ENCODE measurements at places on chromosomes 5 and 9.

DNA sequence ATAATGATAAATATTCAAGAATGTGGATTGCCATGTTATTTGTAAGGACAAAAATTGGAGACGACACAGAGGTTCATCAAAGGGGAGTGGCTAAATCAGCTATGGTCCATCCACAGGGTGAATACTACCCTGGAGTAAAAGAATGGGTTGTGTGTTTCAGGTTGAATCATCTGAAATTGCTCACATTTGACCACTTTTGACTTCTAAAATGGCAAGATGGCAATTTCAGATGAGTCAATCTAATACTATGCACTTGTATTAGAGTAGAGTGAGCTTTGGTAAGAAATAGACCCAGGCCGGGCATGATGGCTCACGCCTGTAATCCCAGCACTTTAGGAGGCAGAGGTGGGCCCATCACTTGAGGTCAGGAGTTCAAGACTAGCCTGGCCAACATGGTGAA, 131.8 kb downstream of the GAPVD1 start:
- H3K36me3 ChIP-seq = no peaks in the 10 kb centered on the region
- H3K27me3 ChIP-seq = peaks cover 3% of the 10 kb centered on the region
- no peak for DNase-seq
- no peaks in the 10 kb centered on the region for H3K4me1 ChIP-seq

GRCh38 chr5:57601996-57602395, 119.4 kb upstream of the ACTBL2 start:
- H3K4me3 ChIP-seq = no peak overlapping the region
- no peak for DNase-seq
- H3K27me3 ChIP-seq = no peaks in the 10 kb centered on the region
- no peaks in the 10 kb centered on the region for H3K4me1 ChIP-seq

DNA sequence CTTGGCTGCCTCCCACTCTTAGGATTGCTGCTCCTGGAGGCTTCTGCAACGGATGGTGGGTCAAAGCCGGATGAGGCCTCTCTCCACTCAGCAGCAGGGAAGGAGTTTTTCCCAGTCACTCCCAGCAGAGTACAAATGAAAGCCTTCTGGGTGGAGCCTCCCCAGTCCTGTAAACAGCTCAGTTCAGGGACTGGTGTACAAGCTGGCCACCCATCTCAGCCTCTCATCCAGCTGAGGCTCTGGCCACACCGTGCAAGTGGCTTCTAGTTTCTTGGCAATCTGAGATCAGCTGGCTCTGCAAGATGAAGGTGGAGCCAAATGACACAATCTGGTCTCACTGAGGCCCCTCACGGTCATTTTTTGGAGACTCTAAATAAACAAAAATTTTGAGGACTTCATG, 10.0 kb downstream of the GPX3 start:
- peaks cover 9% of the 10 kb centered on the region for H3K27me3 ChIP-seq
- no peak overlapping the region for H3K4me3 ChIP-seq
- H3K4me1 ChIP-seq = no peaks in the 10 kb centered on the region
- no peak for DNase-seq

DNA sequence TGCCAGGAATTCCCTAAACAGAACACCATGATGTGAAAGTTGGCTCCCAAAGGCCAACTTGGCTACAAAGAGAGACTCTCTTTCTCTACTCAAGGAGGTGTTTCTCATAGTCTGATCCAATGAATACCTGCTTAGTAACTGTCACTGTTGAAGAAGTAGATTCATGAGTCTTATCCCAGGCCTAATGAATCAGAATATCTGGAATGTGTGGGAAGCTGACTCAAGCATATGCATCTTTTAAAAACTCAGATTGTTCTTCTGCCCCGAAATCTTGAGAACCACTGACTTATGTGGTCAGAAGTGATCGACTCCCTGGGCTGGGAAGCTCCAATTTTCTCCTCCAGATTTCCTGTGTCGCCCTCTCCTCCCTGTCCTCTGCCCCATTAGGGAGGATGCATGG, 345.6 kb downstream of the PLK2 start:
- peaks cover 42% of the 10 kb centered on the region for H3K4me1 ChIP-seq
- DNase-seq = no peak
- no peak overlapping the region for H3K27ac ChIP-seq
- H3K36me3 ChIP-seq = no peaks in the 10 kb centered on the region
- H3K27me3 ChIP-seq = peaks cover 2% of the 10 kb centered on the region

- peaks cover 20% of the 10 kb centered on the region for H3K36me3 ChIP-seq
- H3K4me3 ChIP-seq = no peak overlapping the region
- peaks cover 5% of the 10 kb centered on the region for H3K4me1 ChIP-seq
- no peak for DNase-seq
These were observed 7.0 kb downstream of the C9orf85 start for GRCh38 chr9:71918419-71918818.

DNA sequence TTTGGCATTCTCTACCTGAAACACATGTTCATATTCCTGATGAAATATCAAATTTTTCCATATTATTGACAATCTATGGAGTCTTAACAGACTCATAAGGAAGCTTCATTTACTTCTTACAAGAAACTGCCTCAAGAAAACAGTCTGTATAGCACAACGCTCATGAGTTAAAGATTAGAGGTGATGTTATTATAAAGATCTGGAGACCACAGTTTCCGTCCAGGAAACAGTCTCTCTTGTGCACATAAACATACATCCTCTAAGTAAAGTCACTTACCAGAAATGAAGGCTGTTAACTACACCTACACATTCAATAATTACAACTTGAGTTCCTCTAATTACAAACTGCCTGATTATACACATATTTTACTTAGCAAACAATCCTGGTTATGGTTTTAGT, 86.9 kb downstream of the RAPGEF6 start:
- no peak overlapping the region for H3K4me3 ChIP-seq
- DNase-seq = no peak
- H3K27ac ChIP-seq = no peak overlapping the region

GRCh38 chr9:126088336-126088735, 238.3 kb upstream of the MVB12B start:
- no peaks in the 10 kb centered on the region for H3K36me3 ChIP-seq
- peaks cover 5% of the 10 kb centered on the region for H3K27me3 ChIP-seq
- H3K27ac ChIP-seq = no peak overlapping the region
- no peak overlapping the region for H3K4me3 ChIP-seq

DNA sequence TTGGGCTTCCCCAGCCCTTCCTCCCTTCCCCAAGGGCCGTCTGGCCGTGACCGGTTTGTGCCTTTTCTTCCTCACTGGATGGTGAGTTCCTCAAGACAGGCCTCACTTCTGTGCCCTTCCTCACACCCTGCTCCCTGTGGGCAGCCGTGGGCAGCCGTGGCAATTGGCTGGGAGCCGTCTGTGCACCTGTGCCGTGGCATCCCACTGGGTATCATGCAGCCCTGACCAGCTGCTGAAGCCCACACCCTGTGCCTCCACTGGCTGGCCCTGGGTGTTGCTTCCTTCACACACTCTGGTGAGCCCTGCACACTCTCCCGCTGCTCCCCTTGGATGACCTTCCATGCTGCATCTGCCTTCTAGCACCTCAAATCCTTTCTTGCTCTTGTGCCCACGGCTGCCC, 100.2 kb downstream of the COL5A1 start:
- H3K27ac ChIP-seq = no peak overlapping the region
- no peaks in the 10 kb centered on the region for H3K4me1 ChIP-seq
- no peak overlapping the region for H3K4me3 ChIP-seq
- DNase-seq = no peak

DNA sequence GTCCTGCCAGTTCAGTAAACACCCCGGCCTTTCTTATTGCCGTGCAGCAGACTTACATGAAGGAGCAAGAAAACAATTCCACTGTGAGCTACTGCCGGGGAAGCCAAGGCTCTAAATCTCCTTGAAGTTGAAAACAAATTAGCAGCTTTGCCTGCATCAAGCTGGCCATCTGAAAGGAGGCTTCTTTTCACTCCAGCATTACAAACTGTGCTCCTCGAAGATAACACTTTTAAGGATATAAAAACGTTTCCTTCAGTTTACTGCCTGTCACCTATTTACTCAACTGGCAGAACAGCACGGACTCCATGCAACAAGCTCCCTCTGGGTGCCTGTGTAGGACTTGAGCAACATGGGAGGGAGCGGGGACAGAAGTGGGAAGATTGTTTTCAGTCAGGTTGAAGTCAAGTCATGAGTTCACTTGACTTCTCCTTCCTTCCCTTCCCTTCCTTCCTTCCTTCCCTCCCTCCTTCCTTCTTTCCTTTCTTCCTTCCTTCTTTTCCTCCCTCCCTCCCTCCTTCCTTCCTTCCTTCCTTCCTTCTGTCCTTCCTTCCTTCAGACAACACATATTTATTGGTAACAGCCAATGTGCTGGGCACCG, 67.4 kb downstream of the ZNF608 start:
- DNase-seq = no peak
- H3K4me3 ChIP-seq = no peak overlapping the region
- H3K4me1 ChIP-seq = peaks cover 29% of the 10 kb centered on the region
- H3K27me3 ChIP-seq = no peaks in the 10 kb centered on the region

DNA sequence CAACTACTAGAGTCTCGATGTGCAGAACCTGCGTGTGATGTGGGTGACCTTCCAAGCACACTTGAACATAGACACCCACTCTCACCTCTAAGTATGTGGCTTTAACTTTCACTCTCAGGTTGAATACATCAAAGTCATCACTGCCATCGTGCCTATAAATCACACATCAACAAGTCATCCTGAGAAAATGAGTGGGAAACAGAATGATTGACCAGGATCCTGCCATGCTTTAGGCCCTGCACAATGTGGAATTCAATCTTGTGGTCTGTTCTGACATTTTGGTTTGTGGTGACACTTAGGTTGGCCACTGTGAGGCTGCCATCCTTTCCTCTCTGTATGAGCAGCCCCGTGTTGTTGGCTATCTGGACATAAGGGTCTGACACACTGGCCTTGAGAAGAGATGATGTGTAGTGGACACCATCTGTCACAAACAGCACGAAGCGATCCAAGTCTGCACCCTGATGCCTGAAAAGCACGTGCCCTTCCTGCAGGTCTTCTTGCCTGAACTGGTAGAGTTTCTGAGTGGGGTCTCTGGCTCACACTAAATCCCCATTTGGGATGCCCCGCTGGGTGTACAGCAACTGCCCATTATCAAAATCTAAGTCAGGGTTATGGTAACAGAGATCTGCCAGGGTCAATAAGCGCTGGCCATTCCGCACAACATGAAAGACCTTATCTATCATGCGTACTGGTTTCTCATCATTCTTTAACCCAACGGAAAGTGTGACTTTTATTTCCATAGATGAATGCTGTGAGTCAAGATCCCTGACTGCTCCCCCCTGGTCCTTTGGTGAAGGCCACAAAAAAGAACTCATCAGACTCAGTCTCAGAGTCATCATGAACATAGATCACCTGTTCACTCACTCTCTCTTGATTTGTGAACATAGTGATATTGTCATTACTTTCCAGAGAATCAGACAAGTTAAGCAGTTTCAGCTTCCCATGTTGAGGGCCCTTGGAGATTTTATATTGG, 116.6 kb downstream of the ESM1 start:
- DNase-seq = no peak
- H3K4me3 ChIP-seq = no peak overlapping the region
- H3K4me1 ChIP-seq = no peaks in the 10 kb centered on the region
- no peak overlapping the region for H3K27ac ChIP-seq

DNA sequence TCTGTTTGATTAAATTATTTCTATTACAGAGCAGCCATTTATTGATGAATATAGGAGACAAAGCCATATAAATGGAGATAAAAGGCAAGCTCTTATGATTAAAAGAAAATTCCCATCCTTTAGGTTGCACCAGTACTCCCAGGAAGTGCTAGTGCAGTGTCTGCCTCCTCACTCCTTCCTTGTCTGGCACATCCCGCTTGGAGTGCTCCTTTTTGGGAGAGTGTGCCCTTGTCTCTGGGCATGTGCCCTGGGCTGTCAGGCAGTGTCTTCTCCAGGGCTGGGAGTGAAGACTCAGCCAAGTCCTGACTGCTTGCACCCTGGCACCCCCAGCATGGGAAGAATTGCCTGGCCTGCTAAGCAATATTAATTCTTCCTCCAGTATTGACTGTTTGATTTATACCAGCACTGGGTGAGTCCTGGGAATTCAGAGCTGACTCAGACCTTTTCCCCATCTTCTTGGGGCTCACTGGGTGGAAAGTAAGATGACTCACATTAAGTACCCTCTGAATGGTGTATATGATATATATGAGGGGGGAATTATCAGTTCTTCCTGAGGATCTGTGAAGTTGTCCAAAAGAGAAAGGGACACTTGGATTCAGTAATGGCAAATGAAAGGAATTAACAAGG, 62.1 kb downstream of the ZSWIM6 start:
- peaks cover under 1% of the 10 kb centered on the region for H3K4me1 ChIP-seq
- DNase-seq = no peak
- no peak overlapping the region for H3K27ac ChIP-seq
- H3K36me3 ChIP-seq = peaks cover 11% of the 10 kb centered on the region
- peaks cover 2% of the 10 kb centered on the region for H3K27me3 ChIP-seq

DNA sequence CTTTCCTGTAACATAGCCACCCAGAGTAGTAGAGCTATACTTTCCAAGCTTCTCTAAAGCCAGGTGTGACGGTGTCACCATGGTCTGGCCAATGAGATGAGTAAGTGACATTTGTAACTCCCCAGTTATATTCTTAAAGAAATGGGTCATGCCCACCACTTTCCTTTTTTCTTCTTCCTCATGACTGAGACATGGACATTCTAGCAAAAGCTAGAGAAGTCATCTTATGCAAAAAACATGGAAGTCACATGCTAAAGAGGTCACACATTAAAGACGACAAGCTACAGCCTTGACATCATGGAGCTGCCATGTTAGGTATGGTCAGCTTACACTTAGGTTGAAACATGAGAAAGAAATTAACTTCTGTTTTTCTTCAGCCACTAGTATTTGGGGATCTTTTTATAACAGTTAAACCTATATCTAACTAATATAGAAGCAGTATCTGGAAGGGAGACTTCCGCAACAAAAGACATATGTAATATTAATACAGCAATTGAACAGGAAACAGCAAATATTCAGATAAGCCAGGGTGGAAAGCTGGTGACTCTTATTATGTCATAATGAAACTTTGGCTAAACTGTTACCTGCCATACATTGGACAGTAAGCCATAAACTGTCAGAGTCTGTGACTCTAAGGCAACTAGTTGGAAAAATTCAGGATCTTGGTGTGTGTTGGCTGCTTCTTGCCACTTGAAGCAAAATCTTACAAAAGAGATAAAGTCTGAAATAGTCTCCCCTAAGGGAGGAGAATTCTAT, 54.7 kb upstream of the SNX2 start:
- H3K4me3 ChIP-seq = no peak overlapping the region
- no peaks in the 10 kb centered on the region for H3K36me3 ChIP-seq
- no peak for DNase-seq
- H3K27me3 ChIP-seq = no peaks in the 10 kb centered on the region
- H3K4me1 ChIP-seq = no peaks in the 10 kb centered on the region
- H3K27ac ChIP-seq = no peak overlapping the region

GRCh38 chr5:151820903-151821302, 49.1 kb downstream of the G3BP1 start:
- H3K4me3 ChIP-seq = no peak overlapping the region
- peaks cover 4% of the 10 kb centered on the region for H3K36me3 ChIP-seq
- H3K4me1 ChIP-seq = peaks cover 8% of the 10 kb centered on the region
- H3K27ac ChIP-seq = no peak overlapping the region
- no peak for DNase-seq
- H3K27me3 ChIP-seq = peaks cover 3% of the 10 kb centered on the region
